ENCODE measurements at places on chromosomes 3 and 15.

DNA sequence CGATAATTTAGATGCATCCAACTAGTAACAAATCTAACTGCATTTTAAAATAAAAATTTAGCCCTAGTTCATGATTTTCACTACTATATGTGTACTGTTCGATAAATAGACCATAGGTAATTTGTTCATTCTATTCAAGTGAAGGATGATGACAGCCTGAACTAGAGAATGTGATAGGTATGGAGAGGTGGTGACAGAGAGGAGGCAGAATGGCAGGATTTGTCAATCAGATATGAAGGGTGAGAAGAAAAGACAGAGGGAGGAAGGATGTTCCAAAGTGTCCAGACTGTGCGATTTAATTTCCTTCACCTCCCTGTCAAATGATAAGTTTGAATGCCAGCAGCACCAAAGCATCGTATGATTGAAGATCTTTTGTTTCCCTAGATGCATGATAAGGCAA is 31.6 kb downstream of the BCL2A1 start:
- no peak for DNase-seq

GRCh38 chr3:147619921-147620560 is 210.9 kb downstream of the ZIC1 start:
- DNase-seq, result no peak

GRCh38 chr15:39942753-39943150 is 8.8 kb downstream of the EIF2AK4 start:
- no peak for DNase-seq

DNA sequence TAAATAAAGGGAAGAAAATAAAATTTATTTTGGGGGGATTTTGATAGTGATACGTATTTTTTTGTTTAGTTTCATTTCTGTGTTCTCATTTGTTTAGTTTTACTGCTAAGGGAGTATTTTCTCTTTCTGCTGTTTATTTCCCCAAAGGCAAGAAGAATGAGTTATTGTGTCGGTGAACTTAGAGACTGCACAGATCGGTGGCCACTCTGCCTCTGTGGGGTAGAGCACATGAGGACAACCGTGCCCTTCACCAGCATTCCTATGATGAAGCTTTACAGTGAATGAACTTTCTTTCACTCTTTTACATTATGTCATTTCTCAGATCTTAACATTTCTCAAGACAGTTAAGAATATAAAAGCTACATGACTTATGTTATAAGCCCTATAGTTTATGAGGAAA is 214.4 kb downstream of the OCA2 start:
- DNase-seq, result no peak

GRCh38 chr15:26572602-26573350 is 200.1 kb downstream of the GABRB3 start:
- no peak for DNase-seq

DNA sequence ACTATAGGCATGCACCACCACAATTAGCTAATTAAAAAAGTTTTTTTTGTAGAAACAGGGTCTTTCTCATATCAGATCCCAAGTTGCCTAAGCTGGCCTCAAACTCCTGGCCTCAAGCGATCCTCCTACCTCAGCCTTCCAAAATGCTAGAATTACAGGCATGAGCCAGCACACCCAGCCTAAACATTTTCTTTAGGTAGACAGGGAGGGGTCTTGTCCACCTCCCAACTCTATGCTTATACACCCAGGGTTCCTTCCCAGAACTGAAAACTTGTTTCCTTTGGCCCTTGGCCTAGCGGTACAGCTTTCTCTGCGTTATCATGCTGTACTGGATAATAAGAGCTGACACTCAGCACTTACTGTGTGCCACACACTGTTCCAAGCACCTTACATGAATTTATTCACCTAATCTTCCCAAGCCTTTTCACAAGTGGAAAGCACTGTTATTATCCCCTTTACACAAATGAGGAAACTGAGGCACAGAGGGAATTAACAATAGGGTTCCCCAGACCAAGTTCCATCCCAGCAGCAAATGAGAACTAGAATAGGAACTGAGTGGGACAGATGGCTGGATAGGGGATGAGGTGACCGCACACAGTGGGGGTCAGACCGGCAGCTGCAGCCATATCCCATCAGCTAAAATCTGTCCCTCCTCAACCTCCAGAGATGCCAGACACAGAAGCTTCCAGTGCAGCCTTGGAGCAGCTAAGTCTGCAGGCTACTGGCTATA is 150.8 kb downstream of the MEGF11 start:
- no peak for DNase-seq

GRCh38 chr3:82085356-82085755 is 323.9 kb upstream of the GBE1 start:
- no peak for DNase-seq

GRCh38 chr15:76994001-76994400 is 925 bp upstream of the PSTPIP1 start:
- peak; percentile 81 for DNase-seq

All from inflammatory macrophage treated with lipopolysaccharide for 4 hours (primary cell).